ENCODE measurements at places on chromosomes 12 and 14.

DNA sequence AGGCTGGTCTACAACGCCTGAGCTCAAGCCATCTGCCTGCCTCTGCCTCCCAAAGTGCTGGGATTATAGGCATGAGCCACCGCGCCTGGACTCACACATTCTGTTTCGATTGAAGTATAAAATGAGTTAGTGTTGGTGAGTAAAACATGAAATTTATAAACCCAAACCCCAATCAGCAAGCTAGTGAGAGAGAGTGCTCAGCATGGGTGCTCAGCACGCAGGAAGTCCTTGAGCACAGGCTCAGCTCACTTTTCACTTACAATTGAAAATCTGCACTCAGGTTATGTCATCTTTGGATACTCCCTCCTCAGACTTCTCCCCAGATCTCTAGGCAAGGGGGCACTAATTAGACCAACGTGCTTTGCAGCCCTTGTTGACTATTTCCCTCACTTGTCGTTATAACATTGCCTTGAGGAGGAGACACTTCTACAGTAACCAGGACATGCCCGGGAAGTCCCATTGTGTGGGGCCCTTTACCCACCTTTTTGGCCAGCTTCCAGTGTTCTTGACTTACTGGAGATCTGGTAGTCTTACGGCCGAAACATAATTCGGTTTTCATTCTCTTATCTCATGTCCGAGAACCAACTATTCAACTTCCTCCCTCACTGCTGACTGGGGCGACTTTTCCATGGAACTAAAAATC lies 68.5 kb upstream of the AMN1 start:
- DNase-seq: no peak

DNA sequence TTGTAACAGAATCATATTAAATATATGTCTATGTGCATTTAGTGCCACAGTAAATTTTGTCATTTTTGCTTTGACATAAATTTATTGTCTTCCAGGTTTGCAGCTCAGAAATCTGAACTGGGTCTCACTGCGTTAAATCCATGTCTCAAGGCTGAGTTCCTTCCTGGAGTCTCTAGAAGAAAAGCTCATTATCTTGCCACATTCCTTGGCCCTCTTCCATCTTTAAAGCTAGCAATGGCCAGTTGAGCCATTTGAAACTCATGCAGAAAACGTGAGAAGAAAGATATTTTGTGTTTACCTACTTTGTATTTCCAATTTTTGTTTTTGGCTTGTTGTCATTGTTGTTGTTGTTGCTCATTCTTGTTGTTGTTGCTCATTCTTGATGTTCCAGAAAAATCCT lies 10.7 kb downstream of the PRH1 start:
- no peak for DNase-seq

DNA sequence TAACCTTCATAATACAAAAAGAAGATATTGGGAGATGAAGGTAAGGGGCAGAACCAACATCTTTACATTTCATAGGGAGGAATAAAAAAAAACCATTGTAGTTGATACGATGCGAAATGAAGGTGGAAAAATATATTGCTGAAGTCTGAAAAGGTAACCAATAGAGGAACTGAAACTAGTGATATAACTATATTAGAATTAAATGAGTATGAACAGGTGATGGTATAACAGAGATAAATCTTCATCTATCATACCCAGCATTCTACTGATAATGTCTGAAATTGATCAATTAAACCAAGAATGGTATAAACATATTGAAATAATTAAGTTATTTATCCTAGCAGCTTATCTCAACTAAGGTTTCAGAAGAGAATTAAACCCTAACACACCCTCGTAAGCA lies 332.1 kb downstream of the NELL2 start:
- DNase-seq: no peak

- DNase-seq: no peak
Observed at GRCh38 chr14:68675233-68675577, 117.7 kb downstream of the ZFP36L1 start.

DNA sequence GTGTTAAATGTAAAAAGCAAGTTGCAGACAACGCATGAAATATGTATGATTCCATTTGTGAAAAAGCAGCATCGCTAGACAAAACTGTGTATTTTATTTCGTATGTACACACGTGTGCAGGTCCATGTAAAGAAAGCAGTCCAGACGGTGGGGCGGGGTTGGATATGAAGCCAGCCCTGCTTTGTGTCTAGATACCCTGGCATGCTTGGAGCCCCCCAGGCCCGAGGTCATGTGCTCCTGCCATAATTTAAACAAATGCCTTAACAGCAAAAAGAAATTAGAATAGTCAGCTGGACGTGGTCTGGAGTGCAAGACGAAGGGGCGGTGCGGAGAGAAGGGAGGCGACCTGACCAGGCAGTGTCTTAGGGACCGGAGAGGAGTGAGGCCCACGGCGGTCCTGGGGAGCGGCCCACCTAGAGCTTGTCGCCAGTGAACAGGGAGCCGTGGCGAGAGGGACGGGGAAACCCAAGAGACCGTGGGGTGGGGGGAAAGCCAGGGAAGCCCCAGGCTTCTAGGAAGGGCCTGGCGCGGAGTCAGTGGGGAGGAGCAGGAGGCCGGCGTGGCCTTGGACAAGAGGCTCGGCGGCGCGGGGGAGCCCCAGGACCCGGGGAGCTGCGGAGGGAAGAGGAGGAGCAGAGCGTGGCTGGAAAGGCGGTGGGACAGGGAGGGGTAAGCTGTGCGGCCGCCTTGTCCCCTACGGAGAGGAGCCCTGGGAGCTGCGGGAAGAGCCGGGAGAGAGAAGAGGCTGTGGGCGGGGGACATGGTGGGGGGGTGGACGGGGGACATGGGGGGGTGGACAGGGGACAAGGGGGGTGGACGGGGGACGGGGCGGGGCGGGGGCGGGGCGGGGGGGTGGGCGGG lies 118.5 kb upstream of the C14orf180 start:
- DNase-seq: no peak

- DNase-seq: no peak
Observed at GRCh38 chr12:47473091-47473490, 232.7 kb downstream of the RPAP3 start.

- DNase-seq: no peak
Observed at GRCh38 chr12:131131077-131131807, 177.5 kb downstream of the ADGRD1 start.

GRCh38 chr12:124904306-124905098 lies 9.9 kb downstream of the UBC start:
- peak; percentile 80 for DNase-seq

GRCh38 chr12:101563212-101563611 lies 31.6 kb upstream of the MYBPC1 start:
- no peak for DNase-seq

- no peak for DNase-seq
Observed at GRCh38 chr14:47511829-47512228, 163.6 kb downstream of the MDGA2 start.

DNA sequence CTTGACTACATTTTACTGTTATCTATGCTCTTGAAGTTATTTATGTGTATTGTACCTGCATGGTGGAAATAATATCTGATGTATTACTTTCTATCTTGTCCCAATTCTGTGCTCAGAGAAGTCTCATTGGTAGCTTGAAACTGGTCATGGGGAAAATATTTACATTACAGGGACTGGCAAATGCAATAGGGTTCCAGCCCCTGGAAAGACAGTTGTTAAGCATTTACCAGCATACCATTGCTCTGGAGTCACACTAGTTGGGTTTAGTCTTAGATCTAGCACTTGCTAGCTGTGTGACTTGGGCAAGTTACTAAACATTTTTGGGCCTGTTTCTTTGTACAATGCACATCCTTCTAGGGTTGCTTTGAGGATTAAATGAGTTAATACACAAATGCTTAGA lies 86.3 kb upstream of the NRXN3 start:
- DNase-seq: no peak

DNA sequence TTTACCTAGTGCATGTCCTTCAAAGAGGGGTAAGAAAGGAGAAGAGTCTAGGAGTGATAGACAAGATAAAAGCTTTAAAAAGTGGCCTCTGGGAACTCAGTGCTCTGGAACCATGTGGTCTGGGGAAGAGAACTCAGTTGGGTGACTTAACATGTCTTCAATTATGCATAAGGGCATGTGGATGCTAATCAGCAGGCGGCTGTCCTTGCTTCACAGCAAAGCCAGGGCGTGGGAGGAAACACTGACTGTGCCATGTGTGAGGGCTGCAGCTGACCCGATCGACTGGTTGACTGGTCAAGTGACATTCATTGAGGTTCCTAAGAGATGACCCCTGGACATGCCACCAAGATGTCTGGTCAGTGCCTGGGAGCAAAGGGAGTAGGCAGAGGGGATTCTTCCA lies 1053.8 kb downstream of the BCL11B start:
- no peak for DNase-seq

DNA sequence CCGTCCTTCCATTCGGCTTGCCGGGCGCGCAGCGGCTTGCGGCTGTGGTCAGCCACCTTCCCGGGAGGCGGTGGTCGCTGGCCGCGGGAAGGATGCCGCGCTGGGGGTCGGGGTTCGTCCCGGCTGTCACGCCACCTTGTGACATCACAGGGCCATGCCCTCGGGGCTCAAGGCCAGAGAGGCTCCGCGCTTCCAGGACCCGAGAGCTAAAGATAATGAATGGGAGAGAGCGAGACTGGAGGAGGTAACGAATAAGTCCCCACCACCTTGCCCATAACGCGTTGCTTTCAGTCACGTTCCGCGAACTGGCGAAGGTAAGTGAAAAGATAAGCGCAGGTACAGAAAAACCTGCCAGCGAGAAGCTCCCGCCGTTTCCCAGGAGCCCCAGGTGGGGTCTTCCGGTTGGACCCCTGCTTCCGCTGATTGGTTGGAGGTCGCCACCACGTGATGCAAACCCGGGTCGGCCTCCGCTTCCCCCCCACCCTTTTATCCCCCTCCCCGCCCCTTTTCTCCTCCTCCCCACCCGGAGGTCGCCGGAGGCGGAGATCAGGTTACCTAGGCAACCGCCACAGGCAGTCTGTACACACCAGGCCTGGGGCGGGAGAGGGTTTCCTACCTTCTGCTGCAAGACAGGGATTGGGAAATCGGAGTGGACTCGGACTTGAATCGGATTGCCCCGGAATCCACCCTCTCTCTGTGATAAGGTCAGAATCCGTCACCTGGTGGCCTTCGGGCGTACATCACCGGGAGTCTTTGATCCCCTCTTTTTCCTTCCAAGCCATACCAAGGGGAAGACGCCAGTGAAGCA lies at the start of gene LRRC9:
TSS of gene LRRC9 (plus strand) at position 575 of the 808 bp plus-strand sequence.
- no peak for DNase-seq

- no peak for DNase-seq
Observed at GRCh38 chr14:38536376-38537038, 280.6 kb upstream of the CLEC14A start.

GRCh38 chr14:85310491-85311272 lies 219.3 kb upstream of the FLRT2 start:
- no peak for DNase-seq

GRCh38 chr14:21248338-21248737 lies 20.9 kb downstream of the HNRNPC start:
- DNase-seq: no peak

GRCh38 chr12:100435957-100436356 lies 37.7 kb upstream of the NR1H4 start:
- DNase-seq: no peak

- DNase-seq: no peak
Observed at GRCh38 chr14:43539210-43539609, 967.9 kb downstream of the FSCB start.

DNA sequence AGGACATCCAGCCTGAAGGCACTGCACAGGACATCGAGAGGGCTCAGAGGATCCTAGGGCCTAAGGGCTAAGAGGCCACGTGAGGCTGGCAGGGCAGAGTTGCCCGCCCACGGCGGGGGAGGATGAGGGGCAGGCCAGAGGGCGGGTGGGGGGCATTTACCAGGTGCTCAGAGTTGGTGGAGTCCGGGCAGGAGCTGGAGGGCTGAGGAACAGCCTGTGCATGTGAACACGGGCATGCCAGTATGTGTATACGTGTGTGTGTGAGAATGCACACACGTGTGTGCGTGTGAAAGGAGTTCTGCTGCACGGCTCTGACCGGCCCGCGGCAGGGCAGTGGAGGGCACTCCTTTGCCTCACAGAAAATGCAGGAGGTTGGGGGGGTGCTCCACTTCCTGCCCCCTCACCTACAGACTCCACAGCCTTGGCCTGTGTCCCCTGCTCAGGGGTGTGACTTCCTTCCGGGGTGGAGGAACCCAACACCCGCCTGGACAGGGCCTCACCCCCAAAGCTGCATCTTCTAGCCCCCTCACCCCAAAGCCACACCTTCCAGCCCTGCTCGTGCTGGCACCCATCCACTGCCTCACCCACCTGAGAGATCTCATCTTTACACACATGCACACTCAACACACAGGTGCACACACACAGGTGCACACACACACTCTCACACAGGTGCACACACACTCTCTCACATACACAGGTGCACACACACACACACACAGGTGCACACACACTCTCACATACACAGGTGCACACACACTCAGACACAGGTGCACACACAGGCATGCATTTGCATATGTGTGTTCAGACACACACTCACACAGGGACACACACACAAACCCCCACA lies 11.8 kb upstream of the GPR132 start:
- DNase-seq: no peak

- DNase-seq: no peak
Observed at GRCh38 chr14:52259434-52259833, 8.1 kb upstream of the PTGDR start.

- DNase-seq: no peak
Observed at GRCh38 chr12:57835366-57836288, 10.9 kb downstream of the CTDSP2 start.

- no peak for DNase-seq
Observed at GRCh38 chr14:68639758-68640574, 152.9 kb downstream of the ZFP36L1 start.

GRCh38 chr12:39622306-39622705 lies 2.7 kb upstream of the ABCD2 start:
- DNase-seq: no peak
